ENCODE measurements at places on chromosomes 12 and 14.
A peak's percentile ranks its signal among the peaks of the same experiment; 100 is the strongest.

DNA sequence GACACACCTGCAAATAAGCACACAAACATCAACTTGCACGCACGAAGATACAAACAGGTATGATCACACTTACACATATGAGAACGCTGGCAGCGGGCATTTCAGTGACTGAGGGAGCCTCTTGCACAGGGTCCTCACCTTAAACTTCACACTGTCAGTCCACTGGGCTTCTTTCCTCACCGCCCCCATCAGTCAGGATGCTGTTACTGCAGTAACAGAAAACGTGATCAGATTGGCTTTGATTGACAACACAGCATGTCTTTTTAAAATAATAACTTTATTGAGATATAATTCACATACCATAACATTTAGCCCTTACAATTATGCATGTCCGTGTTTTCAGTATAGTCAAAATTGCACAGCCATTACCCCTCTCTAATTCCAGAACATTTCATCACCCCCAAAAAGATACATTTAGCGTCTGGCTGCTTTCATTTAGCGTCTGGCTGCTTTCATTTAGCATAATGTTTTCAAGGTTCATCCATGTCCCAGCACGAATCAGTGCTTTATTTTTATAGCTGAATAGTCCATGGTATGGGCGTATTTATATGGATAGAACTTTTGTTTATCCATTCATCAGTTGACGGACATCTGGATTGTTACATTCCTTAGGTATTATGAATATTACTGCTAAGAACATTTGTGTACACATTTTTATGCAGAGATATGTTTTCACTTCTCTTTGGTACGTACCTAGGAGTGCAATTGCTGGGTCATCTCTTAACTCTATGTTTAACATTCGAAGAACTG is 8.4 kb downstream of the CCDC197 start:
- ATAC-seq = no peak

DNA sequence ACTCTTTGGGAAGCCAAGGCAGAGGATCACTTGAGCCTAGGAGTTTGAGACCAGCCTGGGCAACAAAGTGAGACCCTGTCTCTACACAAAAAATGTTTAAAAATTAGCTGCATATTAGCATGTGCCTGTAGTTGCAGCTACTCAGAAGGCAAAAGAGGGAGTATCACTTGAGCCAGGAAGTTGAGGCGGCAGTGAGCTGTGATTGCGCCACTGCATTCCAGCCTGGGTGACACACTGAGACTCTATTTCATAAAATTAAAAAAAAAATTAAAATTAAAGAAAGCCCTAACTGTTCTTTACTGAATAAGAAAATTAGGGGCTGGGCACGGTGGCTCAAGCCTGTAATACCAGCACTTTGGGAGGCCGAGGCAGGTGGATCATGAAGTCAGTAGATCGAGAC is 27.0 kb downstream of the SENP1 start:
- ATAC-seq = no peak

- no peak for ATAC-seq
Observed at GRCh38 chr14:53356361-53357150, 203.4 kb upstream of the DDHD1 start.

DNA sequence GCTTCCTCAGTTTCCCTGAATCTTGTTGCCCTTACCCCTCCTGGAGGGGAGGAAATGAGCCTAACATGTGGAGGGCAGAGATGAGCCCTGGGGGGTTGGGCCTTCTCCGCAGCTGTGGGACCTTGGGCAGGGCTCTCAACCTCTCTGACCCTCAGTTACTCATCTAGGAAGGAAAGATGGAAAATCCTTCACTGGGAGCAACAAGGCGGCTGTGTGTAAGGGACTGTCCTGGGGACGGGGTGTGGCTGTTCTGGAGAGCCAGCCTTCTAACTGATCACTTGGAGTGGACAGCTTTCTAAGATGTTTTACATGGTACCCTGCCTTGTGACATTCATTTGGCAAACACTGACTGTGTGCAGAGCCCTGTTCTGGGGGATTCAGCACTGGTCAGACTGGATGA is 14.7 kb downstream of the BEGAIN start:
- no peak for ATAC-seq

- ATAC-seq = no peak
Observed at GRCh38 chr12:104792570-104792969, 165.5 kb downstream of the SLC41A2 start.

- ATAC-seq = peak; percentile 72
Observed at GRCh38 chr14:75831455-75831854, 150.3 kb downstream of the TGFB3 start.

GRCh38 chr14:21185491-21185890 is 29.6 kb upstream of the OR5AU1 start:
- no peak for ATAC-seq

DNA sequence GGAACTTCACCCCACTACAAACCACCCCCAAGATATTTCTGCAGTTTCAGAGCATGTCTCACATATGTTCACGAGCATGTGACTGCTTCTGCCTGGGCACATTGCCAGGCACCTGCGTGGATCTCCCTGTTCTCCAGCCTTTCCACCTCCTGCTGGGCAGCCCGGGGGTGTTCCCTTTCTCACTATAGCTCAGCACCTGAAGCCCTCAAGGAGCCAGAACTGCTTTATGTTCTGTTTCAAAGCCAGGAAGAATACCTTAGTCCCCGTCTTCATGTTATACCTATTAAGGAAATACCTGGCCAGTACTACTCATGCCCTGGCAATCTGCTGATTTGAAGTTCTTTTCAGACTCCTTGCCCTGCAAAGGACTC is 4.2 kb upstream of the FGF6 start:
- ATAC-seq = no peak

DNA sequence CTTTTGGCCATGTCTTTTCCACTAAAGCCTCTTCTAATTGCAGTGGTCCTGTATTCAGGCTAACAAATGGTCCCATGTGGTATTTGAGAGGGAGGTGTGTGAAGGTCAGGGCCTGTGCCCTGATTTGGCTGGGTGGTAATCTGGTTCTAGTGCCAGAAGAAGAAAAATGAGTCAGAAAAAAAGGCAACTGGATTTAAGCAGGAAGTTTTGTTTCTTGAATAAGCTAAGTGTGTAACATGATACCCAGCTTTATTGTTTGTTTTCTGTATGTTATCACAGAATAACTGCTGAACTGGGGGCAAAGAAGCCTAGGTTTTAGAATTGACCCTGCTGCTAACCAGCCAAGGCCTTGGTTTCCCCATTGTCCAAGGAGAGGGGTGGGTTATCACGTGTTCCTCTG is 134.0 kb downstream of the ANO6 start:
- no peak for ATAC-seq

DNA sequence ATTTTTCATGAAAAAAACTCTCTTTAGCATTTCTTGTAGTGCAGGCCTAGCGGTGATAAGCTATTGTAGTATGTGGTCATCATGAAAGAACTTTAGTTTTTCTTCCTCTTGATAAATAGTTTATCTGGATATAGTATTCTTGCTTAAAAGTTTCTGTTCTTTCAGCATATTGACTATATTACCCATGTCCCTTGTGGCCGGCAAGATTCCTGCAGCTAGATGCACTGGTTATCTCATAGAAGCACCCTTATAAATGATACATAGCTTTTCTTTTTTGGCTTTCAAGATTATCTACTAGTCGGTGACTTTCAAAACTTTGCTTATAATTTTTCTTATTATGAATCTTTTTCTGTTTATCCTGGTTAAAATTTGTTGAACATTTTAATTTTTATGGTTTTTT is 234.8 kb downstream of the ALG10 start:
- no peak for ATAC-seq

DNA sequence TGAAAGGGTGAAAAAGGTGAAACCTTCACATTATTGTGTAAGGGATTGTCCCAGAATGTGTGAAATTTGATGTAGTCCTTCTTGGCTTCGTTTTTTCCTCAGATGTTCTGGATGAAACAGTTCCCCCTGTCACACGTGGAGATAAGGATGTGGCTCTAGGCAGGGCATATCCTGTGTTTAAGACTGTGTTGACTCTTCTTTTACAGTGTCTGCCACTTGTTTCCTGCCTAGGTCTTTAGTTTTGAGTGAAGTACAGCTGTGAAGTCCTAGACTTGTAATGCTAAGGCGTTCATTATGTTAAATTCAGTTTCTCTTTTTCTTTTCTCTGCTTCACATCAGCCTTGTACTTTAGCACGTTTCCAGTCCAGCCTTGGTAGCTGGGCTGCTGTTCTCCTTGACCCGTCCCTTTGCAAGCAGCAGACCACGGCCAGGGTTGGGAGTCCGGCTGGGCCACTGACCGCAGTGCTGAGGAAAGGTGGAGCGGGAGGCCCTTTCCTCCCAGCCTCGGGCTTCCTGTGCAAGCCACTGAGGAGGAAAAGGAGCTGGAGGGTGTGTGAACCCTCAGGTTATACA is 59.1 kb downstream of the RASSF3 start:
- ATAC-seq = peak; percentile 75

DNA sequence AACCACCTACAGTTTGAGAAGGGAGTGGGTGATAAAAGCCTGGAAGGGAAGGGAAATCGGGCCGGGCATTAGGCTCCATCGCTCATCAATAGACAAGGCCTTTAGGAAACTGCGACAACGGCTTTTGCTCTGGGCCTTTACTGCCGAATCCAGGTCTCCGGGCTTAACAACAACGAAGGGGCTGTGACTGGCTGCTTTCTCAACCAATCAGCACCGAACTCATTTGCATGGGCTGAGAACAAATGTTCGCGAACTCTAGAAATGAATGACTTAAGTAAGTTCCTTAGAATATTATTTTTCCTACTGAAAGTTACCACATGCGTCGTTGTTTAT is 261 bp upstream of the RNU7-1 start:
- ATAC-seq = peak; percentile 53

DNA sequence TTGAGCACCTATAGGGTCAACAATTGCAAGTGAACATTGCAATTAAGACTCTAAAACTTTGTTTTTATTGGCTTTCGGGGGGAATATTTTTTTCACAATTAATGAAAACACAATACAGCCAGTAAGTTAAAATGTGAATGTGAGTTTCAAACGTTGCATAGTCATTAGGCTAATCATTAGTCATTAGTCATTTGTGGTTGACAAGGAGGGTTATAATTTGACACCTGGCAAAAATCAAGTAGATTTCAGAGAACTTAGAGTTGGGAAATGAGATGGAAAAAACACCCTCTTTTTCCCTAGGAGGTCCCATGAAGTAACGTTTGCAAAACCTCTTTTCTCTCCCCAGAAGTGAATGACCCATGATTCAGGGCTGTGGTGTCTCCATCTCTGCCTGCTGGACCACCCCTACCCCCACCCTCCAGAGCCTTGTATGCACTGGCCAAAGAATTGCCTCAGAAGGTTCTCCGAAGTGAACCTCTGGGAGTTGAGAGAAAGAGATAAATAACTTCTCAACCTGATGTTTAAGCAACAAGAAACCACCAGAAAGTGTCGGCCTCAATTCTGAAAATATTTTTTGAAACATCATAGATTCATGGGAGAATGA is 196.3 kb downstream of the PAX9 start:
- no peak for ATAC-seq

- ATAC-seq = no peak
Observed at GRCh38 chr14:24116128-24116814, 1.5 kb upstream of the NRL start.

- ATAC-seq = peak; percentile 37
Observed at GRCh38 chr12:8491646-8492530, 21.4 kb upstream of the CLEC4D start.

GRCh38 chr14:23306412-23307145 is at the start of gene BCL2L2:
Gene BCL2L2, plus strand, starts transcription at chr14:23306833. Its CDS starts 935 bp downstream, at chr14:23307768.
- no peak for ATAC-seq

DNA sequence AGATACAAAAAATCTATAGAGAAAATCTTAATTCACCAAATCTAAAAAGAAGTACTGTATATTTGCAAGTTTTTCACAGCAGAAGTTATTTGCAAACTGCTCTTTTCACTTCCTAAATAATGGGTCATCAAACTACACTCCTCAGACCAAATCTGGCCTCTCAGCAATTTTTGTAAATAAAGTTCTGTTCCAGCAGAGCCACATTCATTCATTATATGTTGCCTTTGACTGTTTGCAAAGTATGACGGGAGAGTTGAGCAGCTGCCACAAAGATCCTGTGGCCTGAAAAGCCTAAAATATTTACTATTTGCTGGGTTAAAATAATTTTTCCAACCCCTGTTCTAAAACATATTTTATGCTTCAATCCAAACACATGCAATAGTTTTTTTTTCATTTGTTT is 1222.3 kb upstream of the SEL1L start:
- no peak for ATAC-seq

DNA sequence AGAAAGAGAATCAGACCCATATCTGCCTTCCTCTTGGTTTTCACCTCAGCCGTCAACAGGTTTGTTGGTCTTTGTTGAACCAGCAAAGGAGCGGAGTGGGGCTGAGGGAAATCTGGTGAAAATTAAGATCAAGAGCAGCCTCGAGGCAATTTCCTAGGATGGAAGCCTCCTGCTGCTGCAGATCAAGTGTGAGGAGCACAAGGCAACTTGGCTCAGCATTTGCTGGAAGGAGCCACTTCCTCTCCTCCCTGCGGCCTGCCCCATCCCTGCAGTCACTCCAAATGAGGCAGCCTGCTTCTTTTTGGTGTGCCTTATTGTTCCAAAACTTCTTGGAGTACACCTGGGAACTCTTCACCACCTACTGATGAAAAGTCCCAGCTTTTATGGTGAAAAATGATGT is 4.9 kb downstream of the TC2N start:
- no peak for ATAC-seq

DNA sequence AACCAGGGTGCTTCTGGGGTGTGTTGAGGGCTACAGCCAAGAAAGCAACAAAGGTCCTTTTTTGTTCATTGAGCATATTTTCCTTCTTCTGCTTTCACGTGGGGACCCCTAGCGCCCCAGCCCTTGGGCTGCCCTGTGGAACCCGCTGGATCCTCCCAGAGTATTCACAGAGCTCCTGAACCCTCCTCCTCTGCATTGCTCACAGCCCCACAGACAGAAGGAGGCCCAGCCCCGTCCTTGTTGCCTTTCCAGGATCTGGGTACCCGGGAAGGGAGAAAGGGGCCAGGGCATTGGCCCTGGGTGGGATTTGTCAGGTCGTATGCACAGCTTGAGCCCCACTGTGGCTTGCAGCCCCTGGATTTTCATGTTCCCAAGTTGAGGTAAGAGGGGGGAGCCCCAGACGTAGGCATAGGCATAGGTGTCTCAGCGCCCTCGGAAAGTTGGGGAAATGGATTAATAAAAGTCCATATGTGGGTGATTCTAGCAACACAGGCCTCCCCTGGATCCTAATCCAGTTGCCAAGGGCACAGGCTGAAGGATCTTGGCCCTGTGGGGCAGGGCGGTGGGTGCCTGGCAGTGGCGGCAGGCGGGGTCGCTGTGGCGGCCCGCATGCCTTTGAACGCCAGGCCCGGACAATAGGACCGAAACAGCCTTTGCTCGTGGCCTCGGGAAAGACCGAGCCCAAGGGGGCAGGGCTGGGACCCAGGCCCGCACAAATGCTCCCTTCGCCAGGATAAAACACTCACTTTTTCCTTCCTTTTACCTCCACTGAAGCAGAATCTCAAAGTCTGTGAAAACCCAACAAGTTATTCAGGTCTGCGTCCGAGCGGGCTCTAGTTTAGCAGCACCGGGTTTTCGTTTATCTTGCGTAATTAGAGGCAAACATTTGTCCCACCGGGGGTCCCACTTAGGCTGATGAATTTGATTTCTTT is 3.0 kb upstream of the HOXC10 start:
- no peak for ATAC-seq

GRCh38 chr12:122184517-122184916 is 1.6 kb downstream of the LRRC43 start:
- ATAC-seq = no peak
